T-helper 17 cell (primary cell): ENCODE measurements at places on chromosomes 1 and 21.

- no peak for DNase-seq
Observed at GRCh38 chr1:50527249-50527986, 104.2 kb upstream of the DMRTA2 start.

- no peak for DNase-seq
Observed at GRCh38 chr1:109570414-109570813, 22.0 kb downstream of the GNAI3 start.

DNA sequence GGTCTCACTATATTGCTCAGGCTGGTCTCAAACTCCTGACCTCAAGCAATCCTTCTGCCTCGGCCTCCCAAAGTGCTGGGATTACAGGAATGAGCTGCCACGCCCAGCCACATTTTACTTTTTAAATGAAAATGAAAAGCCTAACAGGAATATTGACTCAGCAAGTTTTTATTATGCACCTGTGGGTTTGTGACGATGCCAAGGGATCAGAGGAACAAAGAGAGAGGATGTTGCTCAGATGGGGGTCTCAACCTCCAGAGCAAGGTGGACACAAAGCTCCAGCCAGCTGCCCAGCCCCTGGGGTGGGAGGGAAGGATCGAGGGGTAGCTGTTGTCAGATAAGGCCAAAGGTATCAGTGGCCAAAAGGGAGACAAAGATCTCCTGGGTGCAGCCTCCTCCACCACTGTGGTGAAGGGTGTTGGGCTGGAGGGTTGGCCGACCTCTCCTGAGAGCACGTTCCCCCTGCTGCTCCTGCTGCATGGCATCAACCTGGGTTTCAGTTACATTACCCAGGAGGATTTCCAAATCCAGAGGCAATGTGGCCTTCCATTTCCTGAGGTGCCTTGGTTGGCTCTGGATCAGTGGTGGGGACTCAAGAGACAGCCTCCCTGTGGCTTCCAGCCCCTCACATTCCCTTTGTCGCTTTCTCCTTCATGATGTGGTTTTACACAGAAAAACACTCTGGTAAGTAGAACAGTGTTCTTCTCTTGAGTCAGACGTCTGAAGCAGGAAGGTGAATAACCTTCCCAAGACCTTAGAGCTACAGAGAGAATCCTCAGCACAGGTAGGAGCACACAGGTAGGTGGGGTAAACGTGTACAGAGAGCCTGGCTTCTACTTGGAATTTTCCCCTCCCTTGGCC is 34.2 kb downstream of the ZNF496 start:
- no peak for DNase-seq

DNA sequence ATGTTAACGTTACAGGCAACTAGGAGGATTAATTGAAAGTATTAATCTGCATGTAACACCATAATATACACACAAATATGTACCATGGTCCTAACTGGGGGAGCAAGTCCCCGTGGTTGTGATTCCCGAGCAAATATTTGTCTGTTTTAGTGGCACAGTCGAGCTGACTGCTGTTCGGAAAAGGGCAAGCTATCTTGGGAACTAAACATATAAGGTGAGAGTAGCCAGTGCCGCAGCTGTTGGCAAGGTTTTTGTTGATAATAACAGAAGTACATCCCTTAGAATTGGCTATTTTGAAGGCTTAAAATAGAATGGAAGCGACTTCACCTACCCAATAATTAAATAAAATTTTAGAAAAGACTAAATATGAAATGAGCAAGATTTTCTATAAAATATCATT is 45.5 kb downstream of the UCHL5 start:
- no peak for DNase-seq

GRCh38 chr1:115982400-115982799 is 6.1 kb downstream of the SLC22A15 start:
- DNase-seq: no peak

GRCh38 chr1:201603613-201604232 is 64.8 kb downstream of the NAV1 start:
- no peak for DNase-seq

DNA sequence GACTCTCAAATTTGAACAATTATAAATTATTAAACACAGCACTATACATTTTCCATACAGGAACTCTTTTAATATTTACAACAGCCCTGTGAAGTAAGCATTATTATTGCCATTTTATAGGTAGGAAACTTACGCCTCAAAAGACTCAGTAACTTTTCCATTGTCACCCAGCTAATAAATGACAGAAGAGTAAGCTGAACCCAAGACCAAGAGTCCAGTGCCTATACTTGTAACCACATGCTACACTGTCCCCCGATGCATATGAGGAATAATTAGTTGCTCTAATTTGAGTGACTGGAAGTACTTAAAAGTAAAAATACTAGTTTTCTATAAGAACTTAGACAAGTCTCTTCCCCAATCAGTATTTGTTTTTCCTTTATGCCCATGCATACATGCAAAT is 88.5 kb downstream of the PTPN14 start:
- DNase-seq: no peak

DNA sequence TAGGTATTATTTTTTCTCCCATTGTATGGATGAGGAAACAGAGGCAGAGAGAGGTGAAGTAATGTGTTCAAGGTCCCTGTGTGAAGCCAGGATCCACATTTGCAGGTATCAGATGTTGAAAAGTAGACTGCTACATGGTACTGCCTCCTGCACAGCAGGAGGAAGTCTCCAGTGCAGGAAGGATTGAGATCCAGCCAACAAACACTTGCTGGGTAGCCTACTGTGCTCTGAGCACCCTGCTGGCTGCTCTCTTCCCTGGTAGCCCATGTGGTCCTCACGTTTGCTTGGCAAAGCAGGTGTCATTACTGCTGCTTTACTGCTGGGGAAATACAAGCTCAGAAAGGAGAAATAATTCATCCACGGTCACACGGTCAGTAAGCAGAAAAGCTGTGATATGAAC is 21.3 kb upstream of the GRIK3 start:
- DNase-seq: no peak

DNA sequence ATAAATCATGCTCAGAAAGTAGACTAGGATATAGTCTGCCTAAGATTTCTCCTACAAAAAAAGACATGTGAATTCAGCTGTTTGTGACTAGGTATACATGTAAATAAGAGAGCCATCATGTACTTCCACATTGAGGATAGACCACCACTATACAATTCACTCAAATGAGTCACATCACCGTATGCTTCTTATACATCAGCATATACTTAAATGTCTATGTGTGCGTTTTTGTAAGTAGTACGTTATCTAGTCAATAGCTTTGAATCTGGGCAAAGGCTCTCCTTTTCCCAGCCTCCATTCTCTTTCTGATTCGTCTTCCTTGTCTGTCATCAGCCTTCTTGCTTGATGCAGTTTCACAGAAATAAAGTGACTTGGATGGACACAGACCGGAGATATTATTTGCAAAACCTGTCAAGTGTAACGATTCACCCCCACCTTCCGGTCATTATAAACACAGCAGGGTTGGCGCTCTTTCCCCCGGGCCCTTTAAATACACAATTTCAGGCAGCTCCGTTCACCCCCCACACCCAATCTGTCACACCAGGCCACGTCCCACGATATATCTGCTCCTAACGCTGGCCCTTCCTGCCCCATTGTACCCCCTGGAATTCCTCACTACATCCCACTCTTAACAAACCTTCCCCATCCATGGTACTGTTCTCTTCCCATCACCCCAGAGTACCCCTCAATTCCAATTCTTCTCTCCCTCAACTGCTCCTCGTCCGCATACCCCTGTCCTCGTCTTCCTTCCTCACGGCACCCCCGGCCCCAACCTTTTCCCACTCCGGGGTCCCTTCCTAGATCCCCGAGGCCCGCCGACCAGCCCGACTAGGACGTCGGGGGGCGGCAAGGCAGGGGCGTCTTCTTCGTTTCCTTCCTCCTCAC is 636 bp downstream of the VAMP4 start:
- DNase-seq: peak; percentile 21

DNA sequence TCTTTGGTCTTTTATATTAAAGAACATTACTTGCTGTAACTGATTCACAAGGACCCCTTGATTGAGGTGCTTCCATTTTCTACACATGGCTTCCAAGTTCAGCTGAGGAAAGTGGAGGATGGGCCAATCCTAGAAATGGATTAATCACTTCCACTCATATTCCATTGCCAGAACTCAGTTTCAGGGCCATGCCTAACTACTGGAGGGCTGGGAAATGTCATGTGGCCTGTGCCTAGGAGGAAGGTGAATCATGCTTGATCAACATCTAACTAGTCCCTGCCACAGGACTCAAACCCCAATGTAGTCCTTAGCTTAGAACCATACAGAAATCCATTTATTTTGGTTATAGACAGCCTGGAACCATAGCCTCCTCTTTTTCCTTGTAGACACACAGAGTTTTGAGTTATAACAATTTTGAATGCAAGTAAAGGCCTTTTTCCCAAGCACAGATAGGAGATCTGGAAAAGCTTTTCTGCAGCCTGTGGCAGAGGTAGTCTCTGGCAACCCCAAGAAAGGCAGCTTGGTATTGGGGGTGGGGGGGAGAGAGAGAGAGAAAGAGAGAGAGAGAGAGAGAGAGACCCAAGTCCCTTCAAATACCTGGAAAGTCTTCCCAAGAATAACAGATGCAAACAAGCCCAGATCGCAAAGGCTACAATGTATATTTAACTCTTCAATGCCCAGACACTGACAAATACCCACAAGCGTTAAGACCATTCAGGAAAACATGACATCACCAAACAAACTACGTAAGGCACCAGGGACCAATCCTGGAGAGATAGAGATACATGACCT is 12.5 kb downstream of the MAST2 start:
- no peak for DNase-seq

GRCh38 chr1:41955461-41956159 is 36.9 kb upstream of the HIVEP3 start:
- no peak for DNase-seq

GRCh38 chr1:112557385-112557784 is 48.6 kb downstream of the WNT2B start:
- DNase-seq: no peak

DNA sequence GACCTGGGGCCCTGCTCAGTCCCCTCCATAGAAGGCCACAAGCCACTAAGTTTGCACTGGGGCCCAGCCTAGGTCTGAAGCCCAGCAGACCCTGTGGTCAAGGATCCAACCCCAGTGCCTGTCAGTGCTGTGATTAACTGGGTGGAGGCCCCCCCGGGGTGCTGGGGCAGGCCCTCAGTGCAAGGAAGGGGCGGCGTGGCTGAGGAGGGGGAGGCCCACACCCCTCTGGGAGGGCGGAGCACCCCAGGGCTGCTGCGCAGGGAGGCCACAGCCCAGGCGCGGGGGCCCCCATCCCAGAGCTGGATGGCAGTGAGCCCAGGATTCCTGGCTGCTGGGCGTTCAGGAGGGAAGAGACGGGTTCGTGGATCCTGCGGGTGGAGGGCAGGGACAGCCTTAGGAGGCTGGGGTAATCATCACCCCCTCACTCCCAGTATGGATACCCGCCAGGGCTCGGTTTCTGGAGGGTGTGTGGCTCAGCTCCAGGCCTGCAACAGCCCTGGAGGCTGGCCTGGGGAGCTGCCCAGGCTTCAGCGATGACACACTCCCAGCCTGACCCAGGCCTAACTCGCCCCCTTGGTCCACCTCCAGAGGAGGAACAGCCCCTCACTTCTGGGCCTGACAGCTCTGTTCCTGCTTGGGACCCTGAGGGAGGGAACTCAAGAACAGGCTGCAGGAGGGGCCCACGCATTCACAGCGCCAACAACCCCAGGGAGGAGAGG is 890 bp downstream of the GJC2 start:
- no peak for DNase-seq

DNA sequence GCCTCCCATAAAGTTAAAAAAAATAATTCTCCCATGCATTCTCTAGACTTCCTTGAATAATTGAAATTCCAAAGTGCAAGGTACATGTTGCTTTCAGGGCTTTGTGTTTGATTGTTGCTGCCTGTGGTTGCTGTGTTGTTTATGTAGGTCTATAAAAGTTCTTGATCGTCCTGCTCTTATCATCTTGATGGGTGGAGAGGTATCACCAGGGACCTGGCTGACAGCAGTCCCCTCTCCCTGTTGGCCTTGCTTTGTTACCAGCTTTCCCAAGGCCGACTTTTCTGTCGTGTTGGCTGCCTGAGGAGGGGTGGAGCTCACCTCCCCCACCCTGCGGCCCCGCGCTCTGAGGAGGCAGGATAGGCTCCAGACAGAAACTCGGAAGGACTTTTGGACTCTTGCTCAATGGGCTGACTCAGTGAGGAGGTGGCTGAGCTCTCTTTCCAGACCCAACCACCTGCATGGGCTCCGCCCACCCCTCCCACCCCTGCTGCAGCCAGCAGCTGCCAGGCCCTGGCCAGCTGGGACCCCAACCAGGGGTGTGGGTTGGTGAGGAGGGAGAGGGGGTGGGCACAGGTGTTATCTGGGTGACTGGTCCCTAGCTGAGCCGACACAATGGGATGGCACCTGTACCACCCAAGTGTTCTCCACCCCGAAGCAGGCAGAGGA is 2.0 kb downstream of the INAVA start:
- no peak for DNase-seq

DNA sequence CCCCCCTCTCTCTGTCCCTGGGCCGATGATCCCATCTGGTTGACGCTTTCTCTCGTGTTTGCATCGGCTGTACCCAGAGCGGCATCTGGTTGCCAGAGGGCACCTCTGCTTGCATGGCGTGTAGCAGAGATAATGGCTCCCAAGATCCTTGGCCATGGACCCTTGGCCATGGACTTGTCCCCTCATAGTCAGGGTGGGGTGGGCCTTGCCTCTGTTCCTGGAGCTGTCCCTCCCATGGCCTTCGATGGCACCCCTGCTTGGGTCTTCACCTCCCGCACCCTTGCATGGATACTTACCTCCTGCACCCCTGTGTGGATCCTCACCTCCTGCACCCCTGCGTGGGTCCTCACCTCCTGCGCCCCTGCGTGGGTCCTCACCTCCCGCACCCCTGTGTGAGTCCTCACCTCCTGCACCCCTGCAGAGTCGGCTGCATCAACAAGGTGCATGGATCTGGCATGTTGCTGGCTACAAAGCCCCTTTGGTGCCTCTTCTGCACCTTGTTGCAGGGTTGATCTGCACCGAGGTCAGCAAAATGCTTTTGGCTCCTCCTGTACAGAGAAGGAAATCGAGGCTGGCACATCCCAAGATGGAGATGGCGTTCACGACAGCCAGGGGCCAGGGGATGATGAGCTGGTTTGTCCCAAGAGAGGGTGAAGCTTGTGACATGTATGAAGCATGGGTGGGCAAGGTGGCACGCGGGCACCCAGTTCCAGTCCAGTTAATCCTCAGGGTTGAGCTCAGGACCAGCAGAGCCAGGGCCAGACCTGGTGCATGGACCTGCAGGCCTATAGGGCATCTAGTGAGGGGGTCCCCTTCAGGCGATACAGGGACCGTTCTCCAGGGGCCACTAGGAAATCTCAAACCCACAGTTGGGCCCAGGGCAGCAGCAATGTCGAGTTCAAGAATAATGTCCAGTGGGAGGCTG is 46.1 kb upstream of the C1orf174 start:
- no peak for DNase-seq

DNA sequence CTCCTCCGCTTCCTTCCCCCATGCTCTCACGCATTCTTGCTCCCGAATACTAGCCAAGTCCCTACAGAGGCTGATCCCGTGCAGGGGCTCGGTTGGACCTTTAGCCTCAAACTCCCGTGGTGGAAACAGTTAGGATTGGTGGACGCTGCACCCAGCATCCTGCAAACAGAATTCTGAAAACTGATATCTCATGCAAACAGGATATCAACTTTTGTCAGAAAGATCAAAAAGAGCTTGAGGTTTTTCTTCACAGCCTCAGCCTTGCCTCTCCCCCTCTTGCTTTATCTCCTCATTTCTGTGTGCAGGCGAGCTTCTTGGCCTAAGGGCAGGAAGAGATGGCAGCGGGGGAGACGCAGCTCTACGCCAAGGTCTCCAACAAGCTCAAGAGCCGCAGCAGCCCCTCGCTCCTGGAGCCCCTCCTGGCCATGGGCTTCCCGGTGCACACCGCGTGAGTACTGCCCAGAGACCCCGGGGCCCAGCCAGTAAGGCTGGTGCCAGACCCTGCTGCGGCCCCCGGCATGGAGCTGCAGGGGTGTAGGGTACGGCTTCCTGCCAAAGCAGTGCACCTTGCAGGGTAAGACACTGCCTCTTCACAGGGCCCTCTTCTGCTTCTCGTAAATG is at the start of gene UBASH3A:
UBASH3A (plus strand) TSS at position 292 of the 621 bp plus-strand sequence; CDS start at position 336, 44 bp downstream.
- DNase-seq: no peak
